Activated naive CD8-positive, alpha-beta T cell treated with anti-CD3 and anti-CD28 coated beads for 36 hours (primary cell): ENCODE measurements at places on chromosomes 11 and 22. TPM values are rescaled to one million over a fixed set of nuclear protein-coding genes. Genes with fewer than 3 reads are reported as not detected.

DNA sequence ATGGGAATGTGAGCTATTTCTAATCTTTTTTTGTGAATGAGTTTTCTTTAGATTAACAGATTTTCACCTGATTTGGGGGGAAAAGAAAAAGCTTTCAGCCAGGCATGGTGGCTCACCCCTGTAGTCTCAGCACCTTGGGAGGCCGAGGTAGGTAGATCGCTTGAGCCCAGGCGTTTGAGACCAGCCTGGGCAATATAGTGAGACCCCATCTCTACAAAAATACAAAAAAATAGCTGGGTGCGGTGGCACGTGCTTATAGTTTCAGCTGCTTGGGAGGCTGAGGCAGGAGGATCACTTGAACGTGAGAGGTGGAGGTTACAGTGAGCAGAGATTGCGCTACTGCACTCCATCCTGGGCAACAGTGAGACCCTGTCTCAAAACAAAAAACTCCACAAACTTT is 92.2 kb downstream of the HSD17B12 start:
- H3K4me3 ChIP-seq, result no peak overlapping the region
- H3K36me3 ChIP-seq, result peaks cover 46% of the 10 kb centered on the region
- DNase-seq, result no peak

DNA sequence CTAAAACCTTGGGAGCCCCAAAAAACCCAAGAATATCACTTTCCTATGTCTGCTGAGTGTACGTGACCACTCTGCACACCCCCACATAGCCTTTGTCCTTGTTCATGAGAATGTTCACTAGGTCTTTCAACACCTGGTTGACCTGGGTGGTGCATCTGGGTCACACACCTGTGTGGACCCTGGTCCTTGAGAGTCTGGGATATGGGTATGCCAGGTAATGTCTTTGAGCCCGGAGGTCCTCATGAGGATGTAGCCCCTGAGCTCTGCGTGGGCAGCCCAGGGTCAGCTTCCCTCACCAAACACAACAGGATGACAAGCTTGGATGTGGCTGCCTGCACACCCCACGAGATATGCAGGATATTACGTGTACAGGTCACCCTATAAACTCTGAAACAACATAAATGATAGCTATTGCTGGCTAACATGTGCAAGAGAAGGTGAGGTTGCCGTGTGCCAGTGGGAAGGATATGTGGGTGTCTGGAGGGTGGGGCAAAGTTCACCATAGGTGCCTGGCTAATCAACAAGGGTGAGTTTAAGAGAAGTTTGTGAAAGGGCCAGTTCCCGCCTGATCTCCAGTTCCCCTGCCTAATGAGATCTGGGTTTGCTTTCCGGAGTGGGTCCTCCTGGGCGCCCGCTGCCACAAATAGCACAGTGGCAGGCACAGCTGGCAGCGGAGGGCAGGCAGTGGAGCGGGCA is 1.4 kb upstream of the PPARA start:
- DNase-seq, result no peak
- peaks cover 9% of the 10 kb centered on the region for H3K27me3 ChIP-seq
- peak overlapping the region; percentile 81 for H3K4me3 ChIP-seq
- peaks cover 4% of the 10 kb centered on the region for H3K36me3 ChIP-seq
- H3K27ac ChIP-seq, result no peak overlapping the region

DNA sequence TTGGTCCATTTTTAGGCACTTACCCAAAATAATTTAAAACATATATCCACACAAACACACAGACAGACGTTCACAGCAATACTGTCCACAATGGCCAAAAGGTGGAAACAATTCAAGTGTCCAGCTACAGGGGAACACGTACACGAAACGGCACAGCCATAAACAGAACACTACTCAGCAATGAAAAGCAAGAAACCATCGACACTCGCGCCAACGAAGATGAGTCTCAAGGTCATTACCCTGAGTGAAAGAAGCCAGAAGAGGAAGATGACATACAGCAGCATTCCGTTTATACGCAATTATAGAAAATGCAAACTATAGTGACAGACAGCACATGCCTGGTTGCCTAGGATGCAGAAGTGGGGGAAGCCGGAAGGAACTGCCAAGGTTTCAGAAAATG is 13.4 kb upstream of the COMT start:
- no peak overlapping the region for H3K27ac ChIP-seq
- H3K4me1 ChIP-seq, result no peaks in the 10 kb centered on the region
- no peaks in the 10 kb centered on the region for H3K36me3 ChIP-seq
- H3K4me3 ChIP-seq, result no peak overlapping the region
- no peaks in the 10 kb centered on the region for H3K27me3 ChIP-seq
- no peak for DNase-seq

- no peak overlapping the region for H3K27ac ChIP-seq
- no peak for DNase-seq
- H3K4me1 ChIP-seq, result peaks cover 5% of the 10 kb centered on the region
- H3K27me3 ChIP-seq, result no peaks in the 10 kb centered on the region
Observed at GRCh38 chr22:20905415-20906386, 11.5 kb upstream of the CRKL start.

GRCh38 chr11:2041963-2042362 is 44.3 kb upstream of the H19 start:
- H3K4me1 ChIP-seq, result no peaks in the 10 kb centered on the region
- H3K27ac ChIP-seq, result no peak overlapping the region
- no peaks in the 10 kb centered on the region for H3K36me3 ChIP-seq
- DNase-seq, result no peak
- no peak overlapping the region for H3K4me3 ChIP-seq
- H3K27me3 ChIP-seq, result no peaks in the 10 kb centered on the region

Gene KRTAP5-11
- total RNA-seq, result not detected

Gene CST6
- total RNA-seq, result not detected

Gene APOA5
- not detected for total RNA-seq
